ENCODE measurements at places on chromosomes 2 and 18.

- DNase-seq: no peak
Measured at GRCh38 chr2:17772532-17772931, 18.6 kb downstream of the GEN1 start.

- DNase-seq: peak; percentile 100
Measured at GRCh38 chr2:239326831-239327535, 73.8 kb downstream of the HDAC4 start.

- no peak for DNase-seq
Measured at GRCh38 chr2:111216811-111217652, 96.3 kb downstream of the BCL2L11 start.

- DNase-seq: no peak
Measured at GRCh38 chr18:45850021-45850420, 24.5 kb downstream of the SIGLEC15 start.

Data from Jurkat, Clone E6-1 (cell line).